ENCODE measurements at places on chromosomes 1 and 21.

GRCh38 chr1:11502516-11502915 lies 23.6 kb downstream of the DISP3 start:
- DNase-seq = no peak

GRCh38 chr1:189669846-189670245 lies 807.8 kb downstream of the BRINP3 start:
- no peak for DNase-seq

GRCh38 chr1:42970143-42970542 lies 11.5 kb upstream of the SLC2A1 start:
- DNase-seq = no peak

DNA sequence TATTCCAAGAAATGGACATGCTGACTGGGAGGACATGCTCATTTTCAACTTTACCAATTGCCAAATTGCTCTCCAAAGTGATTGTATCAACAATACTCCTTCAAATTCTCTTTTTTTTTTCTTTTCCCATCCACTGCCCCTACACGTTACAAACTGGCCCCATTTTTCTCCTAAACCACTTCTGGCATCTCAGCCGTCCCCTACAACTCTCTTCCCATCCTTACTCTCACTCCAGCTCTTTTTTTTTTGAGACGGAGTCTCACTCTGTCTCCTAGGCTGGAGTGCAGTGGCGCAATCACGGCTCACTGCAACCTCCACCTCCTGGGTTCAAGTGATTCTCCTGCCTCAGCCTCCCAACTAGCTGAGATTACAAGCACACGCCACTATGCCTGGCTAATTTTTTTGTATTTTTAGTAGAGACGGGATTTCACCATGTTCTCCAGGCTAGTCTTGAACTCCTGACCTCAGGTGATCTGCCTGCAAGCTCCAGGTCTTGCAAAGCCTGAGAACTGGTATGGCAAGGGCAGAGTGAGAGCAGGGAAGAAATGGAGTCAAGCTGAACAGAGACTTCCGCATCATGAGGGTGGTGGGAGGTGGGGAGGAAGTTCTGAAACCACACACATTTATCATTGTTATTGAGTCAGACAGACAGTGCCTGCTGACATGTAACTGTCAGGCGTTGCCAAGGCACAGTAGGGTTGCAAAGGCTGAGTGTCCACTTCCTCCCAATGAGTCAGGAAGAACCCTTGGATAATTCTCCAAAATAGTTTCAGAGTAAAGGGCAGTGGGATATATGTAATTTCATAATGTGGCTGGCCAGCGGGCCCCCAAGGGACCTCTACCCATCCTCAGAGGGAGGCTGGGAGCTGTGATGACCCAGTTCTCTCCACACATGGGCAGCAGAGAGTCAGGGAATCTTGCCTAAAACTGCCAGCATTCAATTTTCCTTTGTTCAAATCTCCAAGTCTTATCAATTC lies 17.4 kb downstream of the CELA3A start:
- peak; percentile 51 for DNase-seq

DNA sequence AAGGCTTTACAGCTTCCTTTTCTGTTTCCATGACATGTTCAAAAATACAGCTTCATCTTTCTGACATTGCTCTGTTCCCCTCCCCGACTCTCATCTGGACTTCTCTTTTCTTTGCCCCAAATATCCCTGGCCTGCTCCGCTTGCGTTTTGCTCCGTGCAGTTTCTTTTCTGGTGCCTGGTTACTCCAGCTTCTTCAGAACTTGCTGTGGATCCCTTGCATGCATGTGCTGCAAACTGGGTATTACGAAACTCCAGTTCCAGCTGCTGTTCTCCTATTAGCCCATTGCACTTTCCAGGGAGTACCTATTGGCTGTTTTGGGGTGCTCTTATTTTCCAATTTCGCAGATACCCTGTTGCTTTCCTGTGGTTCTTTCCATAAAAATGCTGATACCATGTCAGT lies 9.9 kb upstream of the NDC1 start:
- no peak for DNase-seq

GRCh38 chr1:20634594-20635084 lies 1.4 kb downstream of the PINK1 start:
- peak; percentile 18 for DNase-seq

DNA sequence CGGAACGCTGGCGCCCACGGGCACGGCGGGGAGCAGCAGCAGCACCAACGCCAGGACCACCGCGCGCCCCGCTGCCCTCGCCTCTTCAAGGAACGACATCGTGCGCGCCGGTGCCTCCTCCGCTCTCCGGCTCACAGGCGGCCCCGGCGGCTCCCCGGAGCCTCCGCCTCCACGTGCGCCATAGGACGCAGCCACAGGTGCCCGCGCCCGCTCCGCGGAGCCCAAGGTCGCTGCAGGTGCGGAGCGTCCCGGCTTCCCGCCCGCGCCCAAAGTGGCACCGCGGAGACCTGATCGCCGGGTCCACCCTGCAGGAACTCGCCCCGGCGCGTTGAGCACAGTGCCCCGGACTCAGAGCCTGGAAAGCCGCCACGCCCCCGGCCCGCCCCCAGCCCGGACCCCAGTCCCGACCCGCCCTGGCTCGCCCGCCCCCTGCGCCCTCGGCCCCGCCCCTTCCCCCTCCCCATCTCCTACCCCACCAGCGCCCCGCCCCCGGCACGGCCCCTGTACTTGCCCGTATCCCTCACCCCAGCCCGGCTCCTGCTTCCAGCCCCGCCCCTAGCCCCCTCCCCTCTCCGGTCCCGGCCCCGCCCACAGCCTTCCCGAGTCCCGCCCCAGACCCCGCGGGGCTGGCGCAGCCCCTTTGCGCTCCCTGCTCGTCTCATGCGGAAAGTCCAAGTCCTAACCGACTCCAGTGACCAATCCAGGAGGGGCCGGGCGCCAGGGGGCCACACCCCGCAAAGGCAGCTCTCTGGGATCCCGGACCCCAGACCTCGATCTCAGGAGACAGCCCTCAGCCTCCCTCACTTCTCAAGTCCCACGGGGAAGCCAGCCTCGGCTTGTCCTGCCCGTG lies at the start of gene MEGF6:
MEGF6 (minus strand) TSS at position 339 of the 850 bp plus-strand sequence; CDS start at position 99, 240 bp downstream.
- peak; percentile 57 for DNase-seq

DNA sequence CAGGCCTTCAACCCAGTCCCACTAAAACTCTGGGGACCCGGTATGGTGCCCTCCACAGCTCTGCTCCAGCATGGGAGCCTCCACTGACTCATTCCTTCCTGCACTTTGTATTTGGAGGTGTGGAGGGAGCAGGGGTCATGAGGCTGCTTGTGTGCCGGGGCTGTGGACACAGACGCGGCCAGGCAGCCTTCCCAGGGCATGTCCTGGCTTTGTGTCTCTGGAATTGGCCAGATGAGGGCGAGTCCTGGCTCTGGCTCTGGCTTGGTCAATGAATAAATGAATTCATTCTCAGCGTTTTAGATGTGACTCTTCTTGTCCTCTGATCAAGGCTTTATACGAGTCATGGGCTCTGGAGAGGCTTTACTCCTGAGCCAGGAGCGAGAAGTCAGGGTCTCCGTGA lies 19.1 kb downstream of the AJAP1 start:
- DNase-seq = no peak

- DNase-seq = no peak
Observed at GRCh38 chr21:28496517-28496916, 496.2 kb downstream of the LTN1 start.

GRCh38 chr1:98196012-98196411 lies 275.2 kb upstream of the DPYD start:
- DNase-seq = no peak

GRCh38 chr1:235953801-235954200 lies 87.1 kb upstream of the LYST start:
- DNase-seq = no peak

DNA sequence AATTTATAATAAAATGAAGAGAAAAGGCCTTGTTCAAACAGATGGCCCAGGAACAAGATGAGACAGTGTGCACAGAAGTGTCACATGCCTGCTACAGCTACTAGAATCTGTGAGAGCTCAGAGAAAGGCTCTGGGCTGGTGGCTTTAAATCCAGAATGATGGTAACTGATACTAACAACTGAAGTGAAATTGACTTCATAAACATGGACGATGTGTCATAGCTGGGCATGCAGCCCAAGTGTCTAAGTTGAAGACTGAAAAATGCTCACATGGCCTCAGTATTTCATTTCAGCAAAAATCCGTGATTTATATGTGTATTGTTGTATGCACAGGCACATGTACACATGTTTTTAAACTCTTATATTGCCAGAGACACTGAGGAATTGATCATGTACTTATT lies 208.3 kb upstream of the RUNX1 start:
- no peak for DNase-seq

DNA sequence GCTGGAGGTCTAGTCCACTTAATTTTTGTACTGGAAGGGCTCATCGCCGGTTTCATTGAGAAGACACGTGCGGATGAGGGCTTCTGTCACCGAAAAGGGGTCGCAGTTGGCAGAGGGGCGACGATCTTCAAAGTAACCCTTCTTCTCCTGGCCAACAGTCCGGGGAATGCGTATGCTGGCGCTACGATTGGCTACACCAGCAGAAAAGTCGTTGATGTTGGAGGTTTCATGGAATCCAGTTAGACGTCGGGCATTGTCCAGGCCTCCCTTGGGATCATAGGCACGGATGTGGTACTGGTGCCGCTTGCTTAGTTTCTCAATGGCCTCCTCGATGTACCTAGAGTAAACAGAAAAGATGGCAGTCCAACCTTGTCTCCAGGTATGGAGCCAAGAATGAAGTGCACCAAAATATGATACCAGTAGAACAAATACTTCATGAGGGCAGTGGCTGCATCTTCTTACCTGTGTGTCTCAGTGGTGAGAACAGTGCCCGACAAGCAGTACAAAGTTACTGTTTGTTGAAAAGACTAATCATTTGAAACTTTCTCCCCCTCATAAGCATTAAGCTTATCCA lies 7.1 kb downstream of the GLUL start:
- no peak for DNase-seq

DNA sequence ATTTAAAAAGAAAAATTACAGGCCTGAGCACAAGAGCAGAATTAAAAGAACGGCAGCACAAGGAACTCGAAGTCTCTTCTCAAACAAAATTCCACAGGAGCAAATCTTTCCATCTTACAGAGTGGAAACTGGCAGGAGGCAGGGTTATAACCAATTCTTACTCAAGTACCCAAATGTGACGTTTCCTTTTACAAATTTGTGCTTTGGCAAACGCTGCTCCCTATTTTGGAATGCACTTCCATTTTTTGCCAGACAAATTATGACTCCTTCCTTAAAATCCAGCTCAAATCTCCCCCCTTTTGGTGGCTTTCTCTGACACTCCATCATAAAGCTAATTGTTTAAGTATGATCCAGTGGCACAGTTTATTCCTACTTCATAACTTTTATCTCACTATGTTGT lies 7.8 kb downstream of the ERI3 start:
- DNase-seq = no peak

GRCh38 chr1:30929944-30930525 lies 21.5 kb upstream of the SDC3 start:
- DNase-seq = no peak

- no peak for DNase-seq
Observed at GRCh38 chr1:41371630-41372599, 10.7 kb downstream of the FOXO6 start.

DNA sequence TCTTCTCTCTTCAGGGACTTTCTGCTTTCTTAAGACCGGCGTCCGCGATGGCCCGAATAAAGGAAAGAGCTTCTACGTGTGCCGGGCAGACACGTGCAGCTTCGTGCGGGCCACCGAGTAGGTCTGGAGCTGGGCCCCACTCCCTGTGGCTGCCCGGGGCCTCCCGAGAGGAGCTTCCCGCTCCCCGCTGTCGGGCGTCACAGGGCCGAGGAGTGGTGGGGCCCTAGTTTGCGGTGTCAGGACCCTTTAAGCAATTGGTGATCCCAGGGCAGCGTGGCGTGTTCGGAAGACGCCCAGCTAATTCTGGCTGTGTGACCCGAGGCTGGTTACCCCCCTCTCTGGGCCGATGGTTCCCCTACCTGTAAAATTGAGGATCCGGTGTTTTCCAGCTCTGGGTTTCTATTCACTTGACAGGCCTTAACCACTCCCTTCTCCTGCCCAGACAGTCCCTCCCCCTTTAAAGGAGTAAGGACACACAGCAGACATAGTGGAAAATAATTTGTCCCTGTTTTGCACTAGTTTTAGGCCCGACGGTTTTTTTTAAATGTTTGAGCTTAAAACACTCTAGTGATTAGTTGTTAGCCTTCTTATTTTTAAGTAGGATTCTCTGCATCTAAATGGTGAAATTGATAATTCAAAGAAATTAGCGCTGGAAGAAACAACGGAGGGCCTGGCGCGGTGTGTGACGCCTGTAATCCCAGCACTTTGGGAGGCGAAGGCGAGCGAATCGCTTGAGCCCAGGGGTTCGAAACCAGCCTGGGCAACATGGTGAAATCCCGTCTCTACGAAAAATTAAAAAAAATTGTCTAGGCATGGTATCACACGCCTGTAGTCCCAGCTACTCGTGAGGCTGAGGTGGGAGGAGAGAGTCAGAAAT lies 553 bp downstream of the TTF2 start:
- DNase-seq = peak; percentile 19

DNA sequence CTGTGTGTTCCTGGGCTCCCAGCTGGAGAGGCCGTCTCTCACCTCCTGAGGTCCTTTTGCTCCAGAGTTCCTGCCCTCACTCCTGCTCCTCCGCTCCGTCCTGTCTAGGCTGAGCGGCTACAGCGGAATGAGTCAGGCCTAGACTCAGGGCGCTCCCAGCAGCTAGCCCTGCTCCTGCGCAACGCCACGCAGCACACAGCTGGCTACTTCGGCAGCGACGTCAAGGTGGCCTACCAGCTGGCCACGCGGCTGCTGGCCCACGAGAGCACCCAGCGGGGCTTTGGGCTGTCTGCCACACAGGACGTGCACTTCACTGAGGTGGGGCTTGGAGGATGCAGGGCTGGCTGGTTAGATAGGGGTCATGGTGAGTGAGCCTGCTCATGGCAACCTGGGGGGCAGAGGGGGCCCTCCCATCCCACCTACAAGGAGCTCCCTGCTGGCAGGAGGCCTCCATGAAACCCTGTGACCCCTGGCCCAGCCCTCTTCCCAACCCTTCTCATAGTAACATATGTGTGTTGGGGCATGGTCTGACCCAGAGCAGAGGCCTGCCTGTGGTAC lies 15.1 kb downstream of the PSRC1 start:
- DNase-seq = no peak

DNA sequence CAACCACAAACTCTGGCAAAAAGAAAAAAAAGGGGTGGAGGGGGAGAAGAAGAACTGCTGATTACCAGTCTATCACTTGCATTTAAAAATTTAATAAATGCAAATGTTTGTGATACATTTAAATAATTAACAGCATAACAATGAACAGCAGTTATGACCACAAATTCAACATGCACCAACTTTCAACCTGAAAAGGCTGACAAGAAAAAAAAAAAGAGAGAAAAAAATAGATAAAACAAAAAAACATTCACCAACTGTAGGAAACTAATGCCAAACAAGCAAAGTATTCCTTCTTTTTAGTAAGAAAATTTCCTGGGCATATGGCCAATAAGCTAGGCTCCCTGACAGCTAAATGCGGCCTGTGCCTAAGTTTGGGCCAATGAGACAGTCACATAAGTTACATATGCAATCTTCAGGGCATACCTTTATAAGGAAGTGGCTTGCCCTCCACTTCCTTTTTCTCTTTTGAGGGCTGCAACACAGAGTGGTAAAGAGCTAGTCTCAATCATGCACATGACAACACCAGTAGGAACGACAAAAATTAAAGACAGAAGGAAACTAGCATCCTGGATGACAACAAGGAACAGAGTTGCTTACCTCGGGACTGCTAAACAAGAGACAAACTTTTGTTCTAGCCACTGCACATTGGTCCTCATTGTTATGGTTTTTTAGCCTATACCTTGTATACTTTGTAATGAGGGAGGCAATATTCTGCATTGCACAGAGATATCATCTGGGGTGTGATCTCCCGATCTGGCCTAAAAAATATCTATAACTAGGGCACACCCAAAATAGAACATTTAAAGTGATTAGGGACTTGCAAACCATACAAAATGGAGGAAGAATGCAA lies 24.2 kb upstream of the PHTF1 start:
- peak; percentile 21 for DNase-seq

Measured in activated CD4-positive, alpha-beta T cell treated with anti-CD3 and anti-CD28 coated beads, Interleukin-2, amount 50 U/mL, for 1 hour (primary cell).